Left colon (tissue), 2 donors: ENCODE measurements at places on chromosomes 13 and 19.

DNA sequence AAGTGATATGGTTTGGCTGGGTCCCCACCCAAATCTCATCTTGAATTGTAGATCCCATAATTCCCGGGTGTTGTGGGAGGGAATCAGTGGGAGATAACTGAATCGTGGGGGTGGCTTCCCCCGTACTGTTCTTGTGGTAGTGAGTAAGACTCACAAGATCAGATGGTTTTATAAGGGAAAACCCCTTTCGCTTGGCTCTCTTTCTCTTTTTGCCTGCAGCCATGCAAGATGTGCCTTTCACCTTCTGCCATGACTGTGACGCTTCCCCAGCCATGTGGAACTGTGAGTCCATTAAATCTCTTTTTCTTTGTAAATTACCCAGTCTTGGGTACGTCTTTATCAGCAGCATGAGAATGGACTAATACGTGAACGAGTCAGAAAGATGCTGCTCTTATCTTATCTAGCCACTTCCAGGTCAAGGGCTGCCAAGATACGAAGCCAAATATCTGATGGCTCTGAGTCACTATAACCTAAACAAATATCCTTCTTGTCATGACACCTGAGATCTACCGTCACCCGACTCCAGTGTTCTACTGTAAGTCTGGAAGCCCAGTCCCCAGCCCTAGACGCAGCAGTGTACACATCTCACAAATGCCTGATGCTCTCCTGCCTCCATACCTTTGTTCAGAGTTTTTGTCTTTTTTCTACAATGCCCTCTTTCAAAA is 45.9 kb downstream of the SLC15A1 start:
- no peak for DNase-seq

DNA sequence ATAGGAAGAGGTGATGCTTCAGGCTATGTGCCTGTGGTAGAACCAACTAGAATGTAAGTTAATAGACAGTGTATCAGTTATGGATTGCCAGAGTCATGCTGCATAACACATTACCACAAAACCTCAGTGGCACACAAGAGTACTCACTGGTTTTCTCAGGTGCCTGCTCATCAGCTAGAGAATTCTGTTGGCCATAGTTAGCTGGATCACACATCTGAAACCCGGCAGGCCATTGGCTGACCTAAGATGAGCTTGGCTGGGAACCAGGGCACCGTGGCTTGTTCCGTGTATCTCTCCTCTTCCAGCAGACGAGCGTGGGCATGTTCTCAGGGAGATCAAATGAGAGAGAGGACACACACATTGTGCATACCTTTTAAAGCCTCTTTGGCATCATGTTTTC is 76.7 kb downstream of the TEX26 start:
- DNase-seq = no peak

DNA sequence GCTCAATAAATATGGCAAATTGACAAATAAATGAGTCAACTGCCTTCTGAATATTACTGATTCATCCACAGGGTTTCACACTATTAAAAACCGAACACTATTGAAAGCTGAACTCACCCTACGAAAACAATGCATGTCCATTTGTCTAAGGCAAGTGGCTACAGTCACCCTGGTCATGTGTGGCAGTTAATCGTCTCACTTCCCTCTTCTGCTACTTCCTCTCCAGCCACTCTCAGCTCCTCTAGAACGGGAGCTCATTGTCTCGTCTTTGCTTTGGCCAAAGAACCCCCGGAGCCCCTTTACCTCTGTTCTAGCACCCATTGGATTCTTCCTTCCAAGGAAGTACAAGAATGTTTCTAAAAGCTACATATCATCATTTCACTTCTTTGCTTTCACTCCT is 74.4 kb upstream of the ZNF599 start:
- DNase-seq = no peak

- DNase-seq = no peak
Measured at GRCh38 chr19:4491446-4491845, 19.3 kb downstream of the HDGFL2 start.

- DNase-seq = no peak
Measured at GRCh38 chr19:6678690-6679109, 8.7 kb upstream of the TNFSF14 start.

DNA sequence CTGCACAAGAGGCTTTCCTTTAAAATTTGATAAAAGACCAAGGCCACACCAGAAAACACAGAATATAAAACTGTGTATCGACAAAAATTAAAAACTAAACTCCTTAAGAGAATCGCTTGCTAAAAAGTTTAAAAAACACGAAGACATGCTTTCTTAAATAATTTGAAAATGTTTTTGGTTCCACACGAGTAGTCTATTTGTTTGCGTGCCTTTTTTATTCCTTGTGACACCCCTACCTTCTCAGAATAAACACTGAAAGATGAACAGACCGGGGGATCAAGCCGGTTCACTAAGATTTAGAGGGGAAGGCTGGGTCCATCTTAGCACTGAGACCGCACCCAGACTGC is 256.4 kb upstream of the STARD13 start:
- DNase-seq = no peak

GRCh38 chr13:44078806-44079376 is 199.2 kb downstream of the LACC1 start:
- DNase-seq = no peak

GRCh38 chr13:112960706-112961105 is 8.3 kb upstream of the MCF2L start:
- no peak for DNase-seq

- DNase-seq = no peak
Measured at GRCh38 chr13:99434258-99434788, 66.9 kb upstream of the TM9SF2 start.

DNA sequence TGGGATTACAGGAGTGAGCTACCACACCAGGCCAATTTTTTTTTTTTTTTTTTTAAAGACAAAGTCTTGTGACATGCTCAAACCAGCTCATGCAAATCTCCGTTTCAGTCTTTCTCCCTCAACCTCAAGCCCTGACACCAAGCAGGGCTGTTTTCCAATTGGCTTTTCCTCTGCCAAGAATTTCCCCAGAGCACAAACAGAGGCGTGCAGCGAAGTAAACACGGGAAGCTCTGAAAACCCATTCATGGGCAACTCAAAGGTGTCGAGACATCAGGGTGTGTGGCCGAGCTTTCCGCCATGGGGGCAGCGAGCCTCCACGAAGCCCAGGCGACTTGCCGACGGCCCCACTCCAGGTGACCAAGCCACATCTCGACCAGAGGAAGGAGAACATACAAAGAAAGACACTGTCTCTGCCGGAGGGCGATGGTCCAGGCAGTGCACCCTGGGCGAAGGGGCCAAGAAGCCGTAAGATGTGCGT is 70.0 kb downstream of the INSR start:
- no peak for DNase-seq

DNA sequence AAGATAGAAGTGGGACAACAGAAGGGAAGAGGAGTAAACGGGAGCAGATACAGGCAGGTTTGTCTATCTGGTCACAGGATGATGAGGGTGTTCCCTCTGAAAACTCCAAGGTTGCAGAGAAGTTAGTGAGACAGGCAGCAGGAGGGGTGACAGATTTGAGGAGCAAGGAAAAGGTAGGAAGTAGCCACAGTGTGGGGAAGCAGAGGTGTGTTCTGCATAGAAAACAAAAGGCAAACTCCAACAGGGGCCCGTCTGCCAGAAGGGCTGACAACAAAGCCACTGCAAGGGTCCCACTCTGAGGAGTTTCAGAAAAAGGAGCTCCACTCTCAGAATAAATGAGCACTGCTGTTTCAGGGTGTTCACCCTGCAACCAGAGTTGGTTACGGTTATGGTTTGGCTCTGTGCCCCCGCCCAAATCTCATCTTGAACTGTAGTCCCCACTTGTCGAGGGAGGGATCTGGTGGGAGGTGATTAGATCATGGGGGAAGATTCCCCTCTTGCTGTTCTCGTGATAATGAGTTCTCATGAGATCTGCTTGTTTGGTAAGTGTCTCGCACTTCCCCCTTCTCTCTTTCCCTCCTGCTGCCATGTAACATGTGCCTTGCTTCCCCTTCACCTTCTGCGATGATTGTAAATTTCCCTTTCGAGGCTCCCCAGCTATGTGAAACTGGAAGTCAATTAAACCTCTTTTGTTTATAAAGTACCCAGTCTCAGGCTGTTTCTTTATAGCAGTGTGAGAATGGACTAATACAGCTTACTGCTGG is 32.1 kb downstream of the SMAD9 start:
- no peak for DNase-seq

- DNase-seq = peak; percentile 77
Measured at GRCh38 chr19:44653977-44654774, 10.5 kb downstream of the PVR start.

- DNase-seq = no peak
Measured at GRCh38 chr19:44728178-44728577, 20.3 kb upstream of the BCL3 start.

DNA sequence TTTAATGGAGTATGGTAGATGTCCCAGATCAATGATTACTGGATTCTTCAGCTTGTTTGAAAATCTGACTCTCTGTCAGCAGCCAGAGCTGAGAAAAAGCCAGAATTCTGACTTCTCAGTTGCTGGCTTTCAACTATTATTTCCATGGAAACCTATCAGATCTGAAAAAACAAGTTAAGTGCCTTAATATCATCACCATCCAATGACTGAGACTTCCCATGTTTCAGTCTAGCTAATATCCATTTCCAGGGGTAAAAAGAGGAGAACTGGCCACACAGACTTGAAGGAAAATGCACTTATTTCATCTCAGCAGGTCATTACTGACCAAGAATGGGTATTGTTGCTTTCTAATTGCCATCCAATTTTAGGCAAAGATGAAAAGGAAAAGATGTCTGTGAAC is 75.2 kb downstream of the TNFSF11 start:
- DNase-seq = no peak

- peak; percentile 49 for DNase-seq
Measured at GRCh38 chr19:42176990-42177685, 40.3 kb downstream of the DEDD2 start.

- DNase-seq = no peak
Measured at GRCh38 chr19:991932-992669, 8.0 kb downstream of the WDR18 start.

DNA sequence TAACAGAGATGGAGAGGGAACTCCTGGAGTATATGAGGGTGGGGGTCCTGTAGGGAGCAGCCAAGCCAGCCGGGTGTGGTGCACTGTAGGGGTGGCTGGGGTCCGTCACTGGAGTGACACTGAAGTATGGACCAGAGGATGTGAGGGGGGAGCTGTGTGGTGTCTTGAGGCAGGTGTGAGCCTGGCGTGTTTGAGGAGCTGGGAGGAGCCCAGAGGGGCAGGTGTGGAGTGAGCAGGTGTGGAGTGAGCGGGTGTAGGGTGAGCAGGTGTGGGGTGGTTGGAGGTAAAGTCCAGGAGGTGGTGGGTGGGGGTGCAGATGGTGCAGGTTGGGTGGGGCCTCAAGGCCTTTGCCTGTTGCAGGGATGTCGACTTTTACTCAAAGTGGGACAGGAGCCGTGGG is 5.9 kb downstream of the B3GNT8 start:
- peak; percentile 76 for DNase-seq

GRCh38 chr13:26051657-26052311 is at the start of gene SHISA2:
SHISA2 (minus strand) TSS chr13:26052016; CDS start chr13:26050975, 1,041 bp downstream.
- no peak for DNase-seq

DNA sequence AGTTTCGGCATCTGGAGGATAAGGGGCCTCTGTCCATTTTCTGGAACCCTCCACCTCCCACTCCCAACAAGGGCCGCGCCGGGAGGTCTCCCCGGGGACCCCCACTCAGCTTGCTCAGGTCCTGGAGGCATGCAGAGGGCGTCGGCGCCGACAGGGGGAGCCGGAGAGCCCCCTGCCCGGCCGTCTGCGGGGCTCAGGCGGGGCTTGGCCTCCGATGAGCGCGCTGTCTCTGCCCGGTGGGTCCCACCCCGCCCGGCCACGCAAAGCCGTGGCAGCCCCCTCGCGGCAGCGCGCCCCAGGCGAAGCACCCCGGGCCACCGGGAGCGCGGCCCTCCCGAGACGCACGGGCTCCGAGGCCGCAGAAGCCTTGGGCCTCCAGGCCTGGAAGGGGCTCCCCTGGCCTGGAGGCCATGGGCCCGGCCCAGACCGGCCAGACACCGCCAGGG is 149.7 kb upstream of the ZNF536 start:
- no peak for DNase-seq

DNA sequence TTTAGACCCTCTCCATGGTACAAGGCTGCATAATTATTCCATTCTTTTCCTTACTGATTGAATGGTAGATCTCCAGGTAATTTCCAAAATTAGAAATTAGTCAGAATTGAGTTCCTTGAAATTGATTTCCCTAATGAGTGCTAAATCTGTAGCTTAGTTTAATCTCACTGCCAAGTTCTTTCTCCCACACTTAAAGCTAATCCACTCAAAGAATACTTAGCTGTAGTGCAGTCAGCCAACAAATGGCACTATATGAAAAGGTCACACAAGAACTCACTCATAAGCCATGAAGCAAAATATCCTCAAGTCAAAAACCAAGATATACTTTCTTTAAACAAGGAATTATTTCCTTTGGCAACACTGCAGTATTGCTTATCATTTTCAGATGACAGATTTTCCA is 62.0 kb downstream of the XPO4 start:
- DNase-seq = no peak

DNA sequence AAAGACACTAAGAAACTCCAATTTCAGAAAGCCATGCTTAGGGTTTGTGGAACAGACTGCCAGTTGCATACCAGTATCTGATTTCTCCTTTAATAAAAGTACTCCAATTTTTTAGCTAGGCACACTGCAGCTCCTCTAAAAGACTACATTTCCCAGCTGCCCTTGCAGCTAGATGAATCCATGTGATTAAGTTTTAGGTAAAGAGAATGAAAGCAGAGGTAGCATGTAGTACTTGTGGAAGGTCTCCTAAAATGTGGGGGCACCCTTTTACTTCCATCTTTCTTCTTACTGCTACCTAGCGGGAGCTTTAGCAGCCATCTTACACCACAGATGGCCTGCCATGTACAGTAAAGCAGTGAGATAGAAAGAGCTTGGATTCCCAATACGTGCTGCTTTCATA is 33.0 kb upstream of the TSC22D1 start:
- no peak for DNase-seq

DNA sequence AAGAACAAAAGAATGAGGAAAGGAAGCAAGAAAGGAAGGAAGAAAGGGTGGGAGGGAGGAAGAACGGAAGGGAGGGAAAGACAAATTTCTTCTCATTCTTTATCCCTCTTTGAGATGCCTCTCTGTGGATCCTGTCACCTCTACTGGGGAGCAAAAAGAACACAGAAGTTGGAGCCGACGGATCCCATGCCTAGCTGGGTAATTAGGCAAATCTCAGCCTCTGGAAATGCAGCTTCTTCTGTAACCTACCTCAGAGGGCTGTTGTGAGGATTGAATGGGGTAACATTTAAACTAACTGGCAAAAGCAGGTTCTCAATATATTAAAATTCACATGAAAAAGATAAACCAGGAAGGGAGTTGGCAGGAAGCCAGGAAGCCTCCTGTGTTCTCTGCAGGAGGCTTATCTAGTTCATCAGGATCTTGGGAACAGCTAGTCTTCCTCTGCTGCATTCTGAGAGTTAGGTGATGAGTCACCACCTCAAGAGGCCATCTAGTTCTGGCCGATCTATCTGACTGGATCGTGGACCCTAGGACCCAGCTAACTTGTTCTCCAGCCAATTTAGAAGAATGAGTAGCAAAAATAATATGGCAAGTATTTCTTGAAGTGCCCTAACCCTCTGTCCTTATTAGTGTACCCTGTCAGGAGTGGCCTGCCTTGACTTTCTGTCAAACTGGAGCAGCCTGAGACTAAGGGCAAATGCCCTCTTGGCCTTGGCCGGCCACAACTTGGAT is 15.2 kb upstream of the CPB2 start:
- DNase-seq = no peak
